ENCODE measurements at places on chromosomes 1 and 21.

DNA sequence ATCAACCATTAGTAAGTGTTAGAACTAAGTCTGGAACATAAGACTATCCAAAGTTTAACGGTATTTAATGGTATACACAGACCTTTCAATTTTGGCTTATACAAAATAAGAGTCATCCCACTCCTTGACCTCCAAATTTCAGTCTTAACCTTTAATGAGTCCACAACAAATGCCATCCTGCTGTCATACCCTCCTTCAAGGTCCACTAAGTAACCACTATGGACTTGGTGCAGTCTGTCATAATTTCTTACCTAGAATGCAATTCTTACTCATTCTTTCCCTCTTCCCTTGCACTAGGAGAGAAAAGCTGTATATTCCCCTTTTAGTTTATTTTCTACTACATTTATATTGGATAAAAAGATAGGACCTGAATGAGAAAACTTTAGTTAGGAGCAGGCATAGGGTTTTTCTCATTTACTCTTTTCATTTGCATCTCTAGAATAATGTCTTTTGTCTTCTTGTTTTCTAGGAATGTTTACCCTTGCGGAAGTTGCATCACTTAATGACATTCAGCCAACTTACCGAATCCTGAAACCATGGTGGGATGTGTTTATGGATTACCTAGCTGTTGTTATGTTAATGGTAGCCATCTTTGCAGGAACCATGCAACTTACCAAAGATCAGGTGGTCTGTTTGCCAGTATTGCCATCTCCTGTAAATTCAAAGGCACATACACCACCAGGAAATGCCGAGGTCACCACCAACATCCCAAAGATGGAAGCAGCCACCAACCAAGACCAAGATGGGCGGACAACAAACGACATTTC lies 62.1 kb upstream of the ZNF326 start:
- no peak for DNase-seq

GRCh38 chr1:19858893-19859292 lies 23.3 kb upstream of the OTUD3 start:
- no peak for DNase-seq

DNA sequence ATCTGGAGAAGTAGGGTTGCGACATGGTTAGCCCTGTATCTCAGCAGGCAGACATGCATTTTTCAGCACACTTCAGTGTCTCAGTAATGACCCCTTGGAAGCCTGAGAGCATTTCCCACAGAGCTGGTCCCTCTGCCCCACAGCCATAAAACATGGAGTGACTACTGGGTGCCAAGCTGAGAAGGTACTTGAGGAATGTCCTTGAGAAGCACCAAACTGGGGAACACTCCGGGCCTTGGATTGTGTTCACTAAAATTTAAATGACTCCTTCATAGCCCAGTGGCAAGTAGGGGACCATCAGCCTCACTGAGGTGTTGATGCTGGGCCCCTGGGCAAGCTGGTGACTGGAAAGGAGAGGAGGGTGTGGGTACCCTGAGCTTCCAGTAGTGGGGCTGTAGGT lies 54.7 kb downstream of the KCNJ6 start:
- DNase-seq, result no peak

DNA sequence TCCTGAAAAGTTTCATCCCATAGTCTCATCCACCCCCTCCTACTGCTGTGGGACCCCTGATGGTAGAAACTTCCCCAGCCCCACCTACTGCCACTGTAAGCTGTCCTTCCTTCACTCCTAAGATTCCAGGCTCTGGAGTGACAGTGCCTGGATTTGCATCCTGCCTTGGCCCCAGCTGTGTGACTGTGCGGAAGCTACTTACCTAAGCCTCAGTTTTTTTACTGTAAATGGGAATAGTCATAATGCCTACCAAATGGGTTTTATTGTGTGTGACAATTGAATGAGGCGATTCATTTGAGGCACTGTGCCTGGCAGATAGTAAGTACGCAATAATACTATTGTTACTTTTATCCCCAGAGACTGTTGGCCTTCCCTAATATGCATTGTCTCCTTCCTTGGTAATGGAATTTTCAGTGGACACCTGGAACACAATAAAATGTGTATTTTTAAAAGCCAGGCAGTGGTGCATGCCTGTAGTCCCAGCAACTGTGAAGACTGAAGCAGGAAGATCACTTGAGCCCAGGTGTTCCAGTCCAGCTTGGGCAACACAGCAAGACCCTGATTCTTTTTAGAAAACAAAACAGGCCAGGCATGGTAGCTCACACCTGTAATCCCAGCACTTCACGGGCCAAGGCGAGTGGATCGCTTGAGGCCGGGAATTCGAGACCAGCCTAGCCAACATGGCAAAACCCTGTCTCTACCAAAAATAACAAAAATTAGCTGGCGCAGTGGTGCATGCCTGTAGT lies 55.0 kb upstream of the ZNF326 start:
- no peak for DNase-seq

GRCh38 chr1:45669379-45669778 lies 17.0 kb downstream of the GPBP1L1 start:
- no peak for DNase-seq

DNA sequence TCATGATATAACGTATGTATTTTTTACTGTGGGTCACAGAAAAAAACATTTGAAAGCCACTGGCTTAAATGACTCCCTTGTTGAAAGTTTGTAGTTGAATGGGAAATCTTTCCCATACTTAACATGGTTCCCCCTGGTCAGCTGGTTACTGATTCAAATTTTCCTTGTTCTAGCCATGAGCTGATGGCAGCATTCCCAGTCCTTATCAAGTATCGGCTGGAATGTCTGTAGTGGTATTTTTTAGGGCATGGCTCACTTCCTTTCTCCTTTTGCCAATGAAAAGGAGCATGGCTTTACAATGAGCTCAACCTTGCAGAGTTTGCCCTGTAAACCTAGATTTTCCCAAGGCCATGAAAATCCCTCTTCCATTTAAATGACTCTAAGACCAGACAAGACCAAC lies 55.7 kb downstream of the GIPC2 start:
- no peak for DNase-seq

DNA sequence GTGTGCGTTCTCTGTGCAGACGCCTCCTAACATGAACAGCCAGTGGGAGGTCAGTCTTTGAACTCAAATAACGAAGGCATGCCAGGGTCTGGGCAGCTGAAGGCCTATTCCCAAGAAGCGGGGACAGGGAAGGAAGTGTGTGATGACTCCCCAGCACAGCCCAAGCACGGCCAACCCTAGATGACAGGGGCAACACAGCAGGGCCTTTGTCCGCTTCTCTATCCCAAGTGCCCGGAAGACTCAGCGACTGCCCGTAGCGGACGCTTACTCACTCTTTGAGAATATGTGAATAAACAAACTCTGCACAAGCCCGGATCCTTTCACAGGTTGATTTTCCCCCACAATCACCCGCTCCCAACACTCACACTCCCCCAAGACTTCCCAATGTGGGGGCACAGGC lies 11.2 kb downstream of the C1orf198 start:
- no peak for DNase-seq

DNA sequence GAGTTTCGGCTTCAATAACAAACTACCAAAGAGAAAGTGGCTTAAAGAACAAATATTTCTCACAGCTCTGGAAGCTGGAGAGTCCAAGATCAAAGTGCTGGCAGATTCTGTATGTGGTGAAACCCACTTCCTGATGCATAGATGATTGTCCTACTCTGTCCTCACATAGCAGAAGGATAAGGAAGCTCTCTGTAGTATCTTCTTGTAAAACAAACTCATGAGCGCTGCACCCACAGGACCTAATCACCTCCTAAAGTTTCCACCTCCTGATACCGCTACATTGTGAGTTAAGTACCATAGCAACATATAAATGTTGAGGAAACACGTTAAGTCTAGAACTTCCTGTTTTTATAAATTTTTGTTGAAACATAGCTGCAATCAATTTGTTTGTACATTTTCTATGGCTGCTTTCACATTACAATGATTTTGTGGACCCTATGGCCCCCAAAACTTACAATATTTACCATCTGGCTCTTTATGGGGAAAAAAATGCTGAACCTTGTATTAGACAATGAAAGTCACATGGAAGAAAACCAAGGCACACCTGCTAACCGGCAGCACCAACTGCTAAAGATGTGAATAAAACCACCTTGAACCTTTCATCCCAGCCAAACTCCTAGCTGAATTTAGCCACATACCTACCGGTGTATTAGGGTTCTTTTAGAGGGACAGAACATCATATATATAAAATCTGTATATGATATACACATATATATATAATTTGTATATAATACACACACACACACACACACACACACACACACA lies 1423.4 kb downstream of the NCAM2 start:
- no peak for DNase-seq

- no peak for DNase-seq
These were observed 27.1 kb upstream of the SYT6 start for GRCh38 chr1:114180742-114181141.

- DNase-seq, result no peak
These were observed 2.6 kb downstream of the ZBTB48 start for GRCh38 chr1:6582370-6582769.

DNA sequence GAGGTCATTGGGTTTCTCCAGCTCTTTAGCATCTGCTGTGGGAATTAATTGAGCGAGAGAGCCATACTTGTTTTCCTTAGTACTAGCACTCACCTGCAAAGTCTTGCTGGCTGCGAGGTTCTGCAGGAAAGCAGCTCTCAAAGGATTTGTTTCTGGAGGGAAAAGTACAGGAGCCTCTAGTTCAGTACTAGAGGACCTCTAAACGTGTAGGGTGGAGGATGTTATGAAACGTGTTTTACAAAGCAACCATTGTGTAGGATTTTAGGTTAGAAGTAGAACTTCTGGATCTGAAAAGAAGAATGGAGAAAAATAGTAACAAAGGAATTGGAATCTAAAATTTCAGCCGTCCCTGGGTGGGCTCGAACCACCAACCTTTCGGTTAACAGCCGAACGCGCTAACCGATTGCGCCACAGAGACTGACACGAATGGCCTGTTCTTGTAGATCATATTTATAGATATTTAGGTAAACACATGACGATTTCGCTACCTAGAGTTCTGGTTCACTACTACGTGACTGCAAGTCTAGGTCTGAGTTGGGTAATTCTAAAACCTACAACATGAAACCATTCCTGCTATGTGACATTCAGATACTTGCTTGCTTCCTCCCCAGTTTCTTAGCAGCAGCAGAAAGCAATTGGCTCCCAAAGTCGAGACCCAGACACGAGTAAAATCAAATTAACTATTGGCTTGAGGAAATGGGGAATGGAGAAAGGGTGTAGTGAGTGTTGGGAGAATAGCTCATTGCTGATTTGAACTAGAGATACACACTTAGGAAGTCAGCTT lies 60.2 kb upstream of the CFAP126 start:
- DNase-seq, result no peak

DNA sequence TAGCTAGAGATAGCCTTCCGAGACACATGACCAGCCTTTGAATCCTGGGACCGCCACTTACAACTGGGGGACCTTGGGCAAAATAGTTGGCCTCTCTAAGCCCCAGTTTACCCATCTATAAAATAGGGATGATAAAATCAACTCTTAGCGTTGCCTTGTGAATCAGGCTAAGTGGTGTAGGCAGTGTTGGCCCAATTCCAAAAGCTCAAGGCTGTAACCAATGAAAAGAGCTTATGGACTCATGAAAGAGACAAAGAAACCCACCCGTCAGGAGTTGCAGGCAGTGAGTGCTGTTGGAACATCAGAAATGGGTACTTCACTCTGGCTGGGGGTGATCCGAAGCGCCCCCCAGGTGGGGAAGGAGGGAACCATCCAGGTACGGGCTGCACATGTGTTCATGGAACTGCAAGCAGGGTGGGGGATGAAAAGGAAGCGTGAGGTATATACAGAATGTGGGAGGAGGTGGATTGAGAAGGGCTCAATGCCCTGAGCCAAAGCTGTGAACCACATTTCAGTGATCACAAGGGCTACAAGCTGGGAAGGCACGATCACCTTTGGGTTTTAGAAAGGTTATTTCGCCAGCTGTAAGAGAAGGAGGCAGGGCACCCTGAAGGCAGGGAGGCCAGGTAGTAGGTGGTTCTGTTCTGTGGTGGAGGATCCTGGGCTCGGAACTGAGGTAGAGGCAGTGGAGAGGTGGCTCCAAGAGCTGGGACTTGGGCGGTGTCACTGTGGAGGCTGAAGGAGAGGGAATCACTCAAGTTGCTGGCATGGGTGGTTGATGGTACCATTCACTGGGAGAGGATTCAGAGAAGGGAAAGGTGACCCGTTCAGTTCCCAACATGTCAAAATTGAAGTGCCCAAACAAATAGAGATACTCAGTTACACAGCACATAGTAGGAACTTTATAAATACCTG lies 11.4 kb upstream of the KIAA1614 start:
- DNase-seq, result no peak

DNA sequence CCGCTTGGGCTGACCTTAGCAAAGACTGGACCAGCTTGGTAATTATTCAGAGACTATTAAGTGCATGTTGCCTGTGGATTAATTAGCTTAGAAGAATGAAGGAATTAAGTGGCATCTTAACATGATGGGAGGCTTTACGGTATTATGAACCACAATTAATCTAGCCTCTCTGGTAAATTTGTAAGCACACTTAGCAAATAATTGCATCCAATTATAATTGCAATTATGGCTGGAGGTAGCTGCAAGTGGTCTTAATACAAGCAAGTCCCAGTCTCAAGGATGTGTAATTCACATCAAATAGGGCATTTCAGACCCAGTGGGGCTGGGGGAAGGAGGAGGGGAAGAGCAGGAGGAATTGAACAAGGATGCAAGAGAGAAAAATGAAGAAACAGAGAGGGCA lies 151.6 kb downstream of the CNIH3 start:
- DNase-seq, result no peak

- no peak for DNase-seq
These were observed 27.4 kb downstream of the AK4 start for GRCh38 chr1:65175171-65176055.

DNA sequence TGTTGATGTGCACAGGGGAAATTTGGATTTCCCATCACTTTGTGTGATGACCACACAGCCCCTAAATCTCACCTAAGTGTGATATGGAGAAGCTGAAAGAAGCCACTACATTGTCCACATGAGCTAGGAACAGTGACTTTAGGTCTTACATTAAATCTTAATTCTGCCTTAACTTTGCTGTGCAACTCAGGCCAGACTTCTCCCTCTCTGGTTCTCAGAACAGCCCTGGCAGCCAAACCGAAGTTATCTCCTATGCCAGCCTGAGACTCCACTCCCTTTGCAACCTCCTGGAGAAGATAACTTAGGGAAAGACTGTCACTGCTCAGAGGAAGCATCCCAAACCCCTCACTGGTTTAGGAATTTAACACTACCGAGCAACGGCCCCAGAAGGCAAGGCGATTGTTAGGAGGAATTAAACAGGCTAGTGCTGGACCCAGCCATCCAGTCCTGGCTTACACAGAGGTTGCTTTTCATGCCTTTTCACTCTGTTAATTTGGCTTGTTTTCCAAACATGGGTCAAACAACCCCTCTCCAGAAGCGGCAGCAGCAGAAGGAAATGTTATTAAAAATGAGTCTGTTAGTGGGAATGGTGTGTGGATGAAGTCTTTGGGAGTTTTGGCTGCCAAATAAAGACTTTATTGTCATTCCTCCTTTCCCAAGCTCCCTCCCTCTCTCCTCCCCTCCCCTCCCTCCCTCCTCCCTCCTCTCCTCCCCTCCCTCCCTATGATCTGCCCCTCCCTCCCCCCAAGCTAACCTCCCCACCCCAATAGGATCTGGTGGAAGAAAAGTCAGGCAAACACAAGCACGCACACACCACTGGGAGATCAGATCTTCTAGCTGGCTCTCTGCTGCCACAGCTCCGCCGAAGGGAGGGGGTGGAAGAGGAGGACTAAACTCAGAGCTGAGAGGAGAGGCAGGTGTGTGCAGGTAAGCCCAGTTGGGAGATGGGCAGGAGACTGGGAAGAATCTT lies at the start of gene PRELP:
TSS of gene PRELP (plus strand) at position 795 of the 970 bp plus-strand sequence. CDS start 7,379 bp downstream, outside the sequence.
- no peak for DNase-seq

GRCh38 chr21:42222821-42223390 lies 4.0 kb downstream of the ABCG1 start:
- DNase-seq, result no peak

Measured in cortex of kidney (tissue), 1 donor.